ENCODE measurements at places on chromosomes 1 and 21.

GRCh38 chr1:216723274-216723780, at the start of gene ESRRG:
TSS of gene ESRRG (minus strand) at chr1:216723429. CDS start at chr1:216723299, 130 bp downstream.
- no peak for DNase-seq

DNA sequence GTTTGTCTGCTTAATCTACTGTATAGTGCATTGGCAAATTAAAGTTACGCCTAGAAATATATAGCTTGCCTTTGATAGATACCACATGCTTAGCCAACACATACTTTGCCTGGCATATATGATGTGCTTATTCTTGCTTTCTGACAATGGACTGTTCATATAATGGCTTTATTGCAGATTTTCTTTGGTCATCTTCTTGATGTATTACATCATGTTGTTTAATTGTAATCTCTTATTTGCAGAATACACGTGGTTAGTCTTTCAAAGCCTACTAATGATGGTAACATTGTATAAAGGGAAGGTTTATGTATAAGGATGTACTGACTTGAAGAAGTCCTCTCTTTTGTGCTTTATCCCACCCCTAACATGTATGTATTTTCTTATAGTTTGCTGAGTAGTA, 201.5 kb downstream of the PDE4B start:
- no peak for DNase-seq

- DNase-seq, result no peak
Measured at GRCh38 chr1:217897100-217897499, 266.0 kb downstream of the SPATA17 start.

- DNase-seq, result no peak
Measured at GRCh38 chr21:32955311-32956060, 70.2 kb upstream of the OLIG2 start.

DNA sequence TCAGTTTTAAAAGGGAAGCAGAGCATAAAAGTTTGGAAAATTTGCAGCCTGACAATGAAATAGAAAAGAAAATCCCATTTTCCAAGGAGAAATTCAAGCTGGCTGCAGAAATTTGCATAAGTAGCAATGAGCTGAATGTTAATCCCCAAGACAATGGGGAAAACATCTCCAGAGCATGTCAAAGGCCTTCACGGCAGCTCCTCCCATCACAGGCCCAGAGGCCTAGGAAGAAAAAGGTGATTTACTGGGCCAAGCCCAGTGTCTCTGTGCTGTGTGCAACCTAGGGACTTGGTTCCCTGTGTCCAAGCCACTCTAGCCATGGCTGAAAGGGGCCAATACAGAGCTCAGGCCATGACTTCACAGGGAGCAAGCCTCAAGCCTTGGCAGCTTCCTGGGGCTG, 26.1 kb downstream of the KRTAP20-3 start:
- DNase-seq, result no peak

Data from stimulated activated naive B cell treated with anti-CD40 and anti-IgM and Interleukin-4, amounts not matched to agents 10 μg/mL and 1 μg/mL and 100 μg/mL, for 72 hours (primary cell).